ENCODE measurements at places on chromosomes 7 and 10.
A peak's percentile ranks its signal among the peaks of the same experiment; 100 is the strongest.

GRCh38 chr7:141074997-141075396 lies 1.1 kb downstream of the TMEM178B start:
- DNase-seq: no peak

DNA sequence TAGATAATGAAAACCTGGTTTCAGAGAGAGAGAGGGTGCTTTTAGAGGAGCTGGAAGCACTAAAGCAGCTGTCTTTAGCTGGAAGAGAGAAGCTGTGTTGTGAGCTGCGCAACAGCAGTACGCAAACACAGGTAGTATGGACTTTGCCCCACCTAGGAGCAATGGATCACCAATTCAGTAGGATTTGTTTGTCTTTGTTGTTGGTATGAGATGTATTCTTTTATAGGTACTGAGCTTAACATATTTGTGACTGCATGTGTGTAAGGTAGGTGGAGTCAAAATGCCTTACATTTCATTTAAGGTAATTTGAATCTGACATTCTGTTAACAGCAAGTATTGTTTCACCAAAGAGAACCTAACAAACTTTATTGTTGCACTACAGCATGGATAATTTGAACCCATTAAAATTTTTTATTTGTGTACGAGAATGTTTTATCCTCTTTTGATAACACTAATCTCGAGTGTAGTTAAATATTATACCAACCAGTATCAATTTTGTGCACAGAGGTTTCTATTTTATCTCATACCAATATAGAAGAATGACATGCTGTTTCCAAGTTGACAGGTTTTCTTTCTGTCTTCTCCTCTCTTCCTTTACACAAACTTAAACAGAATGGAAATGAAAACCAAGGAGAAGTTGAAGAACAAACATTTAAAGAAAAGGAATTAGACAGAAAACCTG lies 92.1 kb downstream of the CYP51A1 start:
- DNase-seq: no peak

DNA sequence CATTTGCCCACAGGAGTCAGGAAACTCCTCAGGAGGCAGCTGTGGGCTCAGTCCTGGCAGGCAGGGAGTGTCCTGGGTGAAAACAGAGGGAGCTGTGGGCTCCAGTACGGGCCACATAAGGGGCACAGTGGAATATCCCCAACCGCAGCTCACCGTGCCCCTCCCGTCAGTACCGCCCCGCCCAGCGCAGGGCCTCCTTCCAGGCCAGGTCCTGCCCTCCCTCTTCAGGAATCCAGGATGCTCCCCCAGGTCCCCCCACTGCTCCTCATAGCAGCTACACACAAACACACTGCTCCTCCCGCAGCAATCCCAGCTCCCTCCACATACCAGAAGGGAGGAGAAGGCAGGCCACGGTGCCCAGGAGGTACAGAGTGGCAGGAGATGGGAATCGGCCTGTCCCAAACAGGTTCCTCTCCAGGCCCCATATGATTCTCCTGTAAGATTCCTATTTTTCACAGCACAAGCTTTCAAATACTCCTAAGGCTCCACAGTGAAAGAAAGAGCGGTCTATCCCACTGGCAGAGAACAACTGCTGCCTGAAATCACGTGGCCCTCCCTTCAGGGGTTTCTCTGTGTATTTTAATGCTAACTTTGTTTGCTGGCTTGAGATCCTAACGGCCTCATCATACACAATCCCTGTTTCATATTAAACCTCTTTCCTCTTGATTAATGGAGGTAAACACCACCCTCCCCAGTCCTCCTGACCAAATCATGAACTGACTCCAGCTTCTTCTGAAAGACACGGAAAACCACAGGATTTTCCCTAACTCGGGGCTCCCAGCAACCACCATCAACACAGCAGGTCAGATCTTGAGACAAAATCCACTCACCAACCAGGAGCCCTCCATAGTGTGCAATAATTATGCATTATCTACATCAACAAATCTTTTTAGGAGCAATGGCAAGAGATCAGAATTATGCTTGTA lies 178.7 kb downstream of the TNS3 start:
- DNase-seq: no peak

DNA sequence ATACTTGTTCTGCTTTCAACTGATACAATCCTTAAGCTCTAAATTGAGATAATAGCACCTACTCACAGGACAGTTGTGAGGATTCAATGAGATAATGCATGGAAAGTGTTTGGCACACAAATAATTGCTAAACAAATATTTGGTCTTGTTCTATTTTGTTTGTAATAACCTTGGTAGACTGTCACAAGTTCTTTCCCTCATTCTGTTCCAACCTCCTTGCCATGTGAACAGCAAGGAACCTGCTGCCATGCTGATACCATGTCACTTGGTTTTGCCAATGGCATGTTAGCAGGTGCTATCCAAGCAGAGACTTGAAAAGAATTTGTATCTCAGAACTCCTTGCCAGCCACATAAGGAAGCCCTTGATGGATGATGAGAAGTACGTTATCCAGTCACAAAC lies 24.8 kb upstream of the TECTB start:
- no peak for DNase-seq

GRCh38 chr10:48289501-48290238 lies 15.2 kb upstream of the FRMPD2 start:
- DNase-seq: peak; percentile 11

DNA sequence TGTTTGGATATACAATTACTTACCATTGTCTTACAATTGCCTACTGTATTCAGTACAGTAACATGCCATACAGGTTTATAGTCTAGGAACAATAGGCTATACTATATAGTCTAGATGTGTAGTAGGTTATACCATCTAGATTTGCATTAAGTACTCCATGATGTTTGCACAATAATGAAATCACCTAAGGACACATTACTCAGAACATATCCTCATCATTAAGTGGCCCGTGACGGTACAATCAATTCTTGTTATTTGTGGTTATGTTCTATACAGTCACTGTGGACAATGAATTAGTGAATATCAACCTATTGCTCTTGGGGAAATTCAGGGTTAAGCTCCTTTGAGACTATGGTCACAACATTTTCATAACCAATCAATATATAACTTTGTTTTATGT lies 75.6 kb downstream of the MICU1 start:
- no peak for DNase-seq

- DNase-seq: no peak
Observed at GRCh38 chr7:294440-295154, 4.6 kb downstream of the FOXL3 start.

DNA sequence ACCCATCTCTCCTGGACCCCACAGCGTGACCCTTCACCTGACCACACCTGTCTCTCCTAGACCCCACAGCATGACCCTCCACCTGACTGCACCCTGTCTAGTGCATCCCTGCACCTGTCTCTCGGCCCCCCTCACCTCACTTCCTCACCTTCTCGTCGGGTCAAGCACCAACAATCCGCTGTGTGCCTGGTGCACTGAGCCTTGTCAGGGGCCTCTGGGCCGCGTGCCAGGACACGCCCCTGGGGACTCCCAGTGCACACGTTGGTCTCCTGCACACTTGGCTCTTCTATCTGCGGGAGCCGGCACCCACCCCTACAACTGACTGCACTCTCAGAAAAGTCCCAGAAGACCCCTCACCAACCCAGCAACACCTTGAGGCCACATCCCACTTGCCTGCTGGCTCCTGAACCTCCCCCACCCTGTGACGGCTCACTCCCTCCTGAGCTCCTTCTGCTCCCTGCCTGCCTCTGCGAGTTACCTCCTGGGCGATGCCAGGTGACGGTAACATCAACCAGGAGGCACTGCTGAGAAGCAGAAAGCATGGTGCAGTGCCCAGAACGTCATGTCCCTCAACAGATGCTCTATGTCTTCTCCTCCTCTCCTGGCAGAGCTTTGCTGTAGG lies 147.6 kb downstream of the DIP2C start:
- no peak for DNase-seq

Data from effector CD8-positive, alpha-beta T cell (primary cell).